Stimulated activated CD4-positive, alpha-beta T cell treated with anti-CD3 and anti-CD28 coated beads, Interleukin-15, amount 100 ng/mL, for 24 hours (primary cell): ENCODE measurements at places on chromosomes 5 and 9.

- DNase-seq, result peak; percentile 8
These were observed 270.9 kb upstream of the IL12B start for GRCh38 chr5:159601216-159601615.

DNA sequence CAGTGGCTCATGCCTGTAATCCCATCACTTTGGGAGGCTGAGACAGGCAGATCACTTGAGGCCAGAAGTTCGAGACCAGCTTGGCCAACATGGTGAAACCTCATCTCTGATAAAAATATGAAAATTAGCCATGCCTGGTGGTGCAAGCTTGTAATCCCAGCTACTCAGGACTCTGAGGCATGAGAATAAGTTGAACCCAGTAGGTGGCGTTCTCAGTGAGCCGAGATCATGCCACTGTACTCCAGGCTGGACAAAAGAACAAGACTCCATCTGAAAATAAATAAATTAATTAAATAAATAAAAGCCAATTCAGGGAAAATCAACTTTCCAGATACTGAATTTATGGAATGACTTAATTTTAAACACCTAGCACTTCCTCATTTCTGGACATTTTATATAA is 1722.1 kb downstream of the MAT2B start:
- DNase-seq, result no peak

DNA sequence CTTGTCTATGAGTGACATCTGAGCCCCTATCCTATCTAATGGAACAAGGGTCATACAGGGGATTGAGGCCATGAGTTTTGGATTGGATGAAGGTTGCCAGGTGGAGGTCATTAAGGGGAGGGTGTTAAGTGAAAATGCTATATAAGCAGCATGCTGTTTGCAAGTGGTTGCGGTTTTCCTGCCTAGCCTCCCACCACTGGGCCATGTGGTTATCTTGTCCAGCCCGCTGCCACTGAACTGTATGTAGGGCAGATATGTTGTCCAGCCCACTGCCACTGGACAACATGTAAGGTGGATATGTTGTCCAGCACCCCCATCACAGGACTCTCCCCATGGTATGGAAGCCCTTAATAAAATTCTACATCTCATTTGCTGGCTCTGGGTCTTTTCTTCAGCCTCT is 200.0 kb downstream of the FGF10 start:
- no peak for DNase-seq

GRCh38 chr5:159217236-159217635 is 7.9 kb upstream of the RNF145 start:
- DNase-seq, result no peak

DNA sequence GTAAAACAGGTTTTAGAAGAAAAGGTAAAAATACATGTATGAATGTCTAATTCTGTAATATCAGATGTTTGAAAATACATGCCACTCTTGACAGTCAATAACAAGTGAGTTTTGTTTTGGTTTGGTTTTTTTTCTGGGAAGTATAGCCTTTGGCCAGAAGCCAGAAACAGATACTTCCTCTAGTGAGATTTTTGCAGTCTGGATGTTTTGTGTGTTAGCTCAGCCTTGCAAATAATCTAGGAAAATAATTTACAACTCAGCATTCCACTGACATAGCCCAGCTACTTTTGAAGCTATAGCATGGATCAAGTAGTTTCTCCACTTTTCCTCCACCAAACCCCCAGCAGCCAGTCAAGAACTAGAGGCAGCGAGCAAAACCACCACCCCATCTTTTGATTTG is 56.7 kb downstream of the SLC1A1 start:
- no peak for DNase-seq

GRCh38 chr9:13726746-13727145 is 447.3 kb upstream of the MPDZ start:
- DNase-seq, result no peak

DNA sequence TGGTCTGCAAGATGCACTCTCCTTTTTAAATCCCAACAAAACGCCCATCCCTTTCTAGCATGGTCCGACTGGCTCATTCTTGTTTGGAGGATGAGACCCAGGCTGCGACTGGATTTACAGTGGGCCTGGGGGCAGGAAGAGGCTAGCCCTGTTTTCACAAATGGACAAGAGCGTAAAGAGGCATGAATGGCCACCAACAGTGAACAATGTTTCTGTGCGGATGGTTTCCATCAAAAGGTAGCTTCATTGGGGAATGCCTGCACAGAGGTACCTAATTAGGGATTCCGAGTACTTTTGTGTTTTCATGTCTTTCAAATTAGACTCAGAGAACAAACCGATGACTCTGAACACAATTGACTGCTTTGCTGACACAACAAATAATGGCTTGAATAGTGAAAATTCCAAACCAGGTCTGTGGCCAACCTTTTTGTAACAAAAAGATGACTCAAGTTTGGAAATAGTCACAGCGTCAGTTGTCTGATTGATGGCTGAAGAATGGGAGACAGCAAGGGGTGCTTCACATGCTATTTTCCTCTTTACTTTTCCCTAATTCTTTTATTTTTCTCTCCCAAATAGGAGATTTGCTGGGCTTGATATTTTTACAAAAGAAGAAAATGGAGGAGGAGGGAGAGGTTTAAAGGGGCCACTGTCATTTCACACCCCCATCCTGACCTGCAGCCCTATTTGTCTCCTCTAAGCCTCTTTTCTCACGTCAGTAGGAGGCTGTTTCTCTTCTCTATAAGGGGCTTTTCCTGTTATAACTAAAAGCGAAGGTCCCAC is 208.1 kb upstream of the S1PR3 start:
- no peak for DNase-seq

DNA sequence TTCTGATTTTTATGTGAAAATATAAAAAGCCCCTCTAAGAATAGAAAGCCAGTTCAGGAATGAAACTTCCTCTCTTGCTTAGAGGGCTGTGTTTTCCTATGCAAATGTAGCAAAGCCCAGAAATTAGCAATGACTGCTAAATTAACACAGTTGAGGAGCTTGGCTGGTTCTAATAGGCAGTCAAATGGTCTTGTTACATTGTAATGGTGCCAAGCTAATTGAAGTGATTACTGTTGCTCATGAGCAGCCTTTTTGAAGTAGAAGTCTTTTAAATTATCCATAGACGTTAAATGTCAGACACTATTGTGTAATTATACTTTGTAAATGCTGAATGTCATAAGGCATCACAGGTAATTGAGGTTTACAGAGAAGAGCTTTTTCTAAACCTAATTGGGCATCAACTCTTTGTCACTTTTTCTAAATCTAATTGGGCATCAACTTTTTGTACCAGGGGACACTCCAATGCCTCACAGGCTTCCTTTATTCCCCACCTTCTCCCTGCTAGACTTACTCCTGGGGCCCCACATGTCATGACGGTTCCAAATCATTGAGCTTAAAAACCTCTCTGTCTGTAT is 229.1 kb downstream of the PSAT1 start:
- no peak for DNase-seq

- DNase-seq, result no peak
These were observed 512.2 kb downstream of the ZNF608 start for GRCh38 chr5:124234022-124234769.

GRCh38 chr9:73074176-73074708 is 77.4 kb upstream of the ANXA1 start:
- no peak for DNase-seq

GRCh38 chr5:108579236-108579635 is 168.5 kb upstream of the FER start:
- DNase-seq, result no peak

DNA sequence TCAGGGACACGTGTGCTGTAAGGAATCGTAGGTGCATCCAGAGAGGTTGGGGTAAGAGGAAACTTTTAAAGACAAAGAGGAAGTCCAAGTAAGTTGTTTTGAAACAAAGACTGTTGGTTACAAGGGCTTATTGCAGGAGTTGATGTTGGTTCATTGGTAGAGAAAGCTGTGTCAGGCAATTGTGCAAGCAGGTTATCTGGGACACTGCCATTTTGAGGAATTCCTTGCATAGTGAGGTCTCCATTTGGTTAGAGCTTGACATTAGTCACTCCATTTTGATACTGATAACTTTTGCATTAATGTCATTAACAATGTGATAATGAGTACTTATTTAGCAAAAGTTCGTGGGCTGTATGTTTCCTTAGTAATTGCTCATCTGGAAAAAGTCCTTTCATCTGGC is 24.9 kb downstream of the CNOT6 start:
- DNase-seq, result no peak

GRCh38 chr5:102750151-102750834 is 4.8 kb upstream of the PAM start:
- DNase-seq, result no peak

- peak; percentile 19 for DNase-seq
These were observed 19.9 kb upstream of the KCNIP1 start for GRCh38 chr5:170483701-170484458.

GRCh38 chr9:76603448-76603895 is 144.5 kb downstream of the GCNT1 start:
- DNase-seq, result no peak

GRCh38 chr5:62421414-62421813 is 8.9 kb downstream of the IPO11 start:
- no peak for DNase-seq

DNA sequence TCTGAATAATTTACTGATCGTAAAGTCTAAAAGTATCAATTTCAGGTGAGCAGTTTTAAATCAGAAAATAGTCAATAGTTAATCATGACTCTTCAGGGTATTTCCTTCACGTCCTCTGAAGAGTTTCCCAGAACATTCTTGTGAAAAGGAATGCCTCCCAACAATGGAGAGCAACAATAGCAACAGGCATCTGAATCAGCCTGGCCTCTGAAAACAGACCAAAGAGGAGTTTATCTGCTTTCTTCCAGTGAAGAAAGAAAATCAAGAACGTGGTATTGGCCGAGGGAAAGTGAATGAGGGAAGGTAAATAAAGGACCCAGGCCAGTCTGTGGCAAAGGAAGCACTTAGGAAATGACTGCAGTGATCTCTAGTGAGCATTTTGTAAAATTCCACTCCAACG is 26.1 kb upstream of the RASGEF1C start:
- DNase-seq, result no peak

DNA sequence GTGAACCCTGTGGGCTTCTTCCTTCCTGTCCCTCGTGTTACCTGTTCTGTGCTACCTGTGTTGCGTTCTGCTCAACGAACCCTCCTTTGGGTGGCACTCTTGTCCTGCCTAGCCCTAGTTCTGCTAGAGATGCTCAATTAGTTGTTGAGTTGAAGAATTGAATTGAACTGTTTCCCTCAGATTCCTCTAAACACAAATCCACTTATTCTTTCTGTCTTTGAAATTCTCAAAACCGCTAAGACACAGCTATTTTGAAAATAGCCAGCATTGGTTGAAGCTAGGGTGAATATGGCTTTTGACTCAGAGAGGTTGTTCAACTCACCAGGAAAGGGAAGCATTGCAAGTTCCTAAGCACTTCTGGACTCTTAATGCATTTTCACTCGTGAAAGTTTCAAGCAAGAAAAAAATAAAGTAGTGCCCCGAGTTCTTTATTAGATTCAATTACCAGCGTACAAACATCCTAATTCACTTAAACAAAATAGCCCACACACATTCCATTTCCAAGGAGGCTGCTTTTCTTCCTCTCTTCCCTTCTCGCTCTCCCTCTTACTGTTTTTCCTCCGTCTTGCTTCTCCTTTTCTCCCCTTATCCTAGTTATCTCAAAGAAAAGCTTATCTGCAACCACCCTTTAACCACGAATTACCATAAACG is 642 bp upstream of the ITGA1 start:
- DNase-seq, result peak; percentile 23

DNA sequence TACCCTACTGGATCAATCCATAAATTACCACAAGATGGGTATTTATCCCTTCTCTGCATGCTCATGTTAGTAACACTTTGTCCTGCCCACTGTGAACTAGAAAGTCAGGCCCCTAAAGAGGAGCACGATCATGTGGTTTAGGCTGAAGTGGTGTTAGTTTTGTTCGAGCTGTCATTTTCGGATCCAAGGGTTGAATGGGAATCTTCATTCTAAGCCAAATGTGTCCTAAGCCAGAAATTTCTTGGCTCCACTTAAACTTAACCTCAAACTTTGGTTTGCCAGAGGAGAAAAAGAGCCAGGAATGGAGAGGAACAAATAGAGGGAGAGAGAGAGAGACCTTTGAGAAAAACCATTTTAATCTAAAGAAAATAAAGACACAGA is 837.7 kb upstream of the ZNF608 start:
- DNase-seq, result no peak

DNA sequence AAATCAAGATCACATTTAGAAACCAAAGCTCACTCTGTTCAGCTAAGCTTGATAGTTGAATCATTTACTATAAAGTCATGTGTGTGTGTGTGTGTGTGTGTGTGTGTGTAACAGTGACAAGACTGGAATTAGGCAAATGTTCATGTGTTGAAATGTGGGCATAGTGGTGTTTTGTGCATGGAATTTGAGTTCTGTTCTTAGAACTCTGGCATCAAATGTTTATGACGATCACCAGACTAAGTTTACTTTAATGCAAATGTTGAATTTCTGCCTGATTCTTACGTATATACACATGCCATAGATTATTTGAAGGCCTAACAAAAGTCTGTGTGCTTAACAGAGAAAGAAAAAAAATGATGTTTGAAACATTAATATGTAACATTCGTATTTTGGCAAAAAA is 72.8 kb upstream of the COL5A1 start:
- no peak for DNase-seq

DNA sequence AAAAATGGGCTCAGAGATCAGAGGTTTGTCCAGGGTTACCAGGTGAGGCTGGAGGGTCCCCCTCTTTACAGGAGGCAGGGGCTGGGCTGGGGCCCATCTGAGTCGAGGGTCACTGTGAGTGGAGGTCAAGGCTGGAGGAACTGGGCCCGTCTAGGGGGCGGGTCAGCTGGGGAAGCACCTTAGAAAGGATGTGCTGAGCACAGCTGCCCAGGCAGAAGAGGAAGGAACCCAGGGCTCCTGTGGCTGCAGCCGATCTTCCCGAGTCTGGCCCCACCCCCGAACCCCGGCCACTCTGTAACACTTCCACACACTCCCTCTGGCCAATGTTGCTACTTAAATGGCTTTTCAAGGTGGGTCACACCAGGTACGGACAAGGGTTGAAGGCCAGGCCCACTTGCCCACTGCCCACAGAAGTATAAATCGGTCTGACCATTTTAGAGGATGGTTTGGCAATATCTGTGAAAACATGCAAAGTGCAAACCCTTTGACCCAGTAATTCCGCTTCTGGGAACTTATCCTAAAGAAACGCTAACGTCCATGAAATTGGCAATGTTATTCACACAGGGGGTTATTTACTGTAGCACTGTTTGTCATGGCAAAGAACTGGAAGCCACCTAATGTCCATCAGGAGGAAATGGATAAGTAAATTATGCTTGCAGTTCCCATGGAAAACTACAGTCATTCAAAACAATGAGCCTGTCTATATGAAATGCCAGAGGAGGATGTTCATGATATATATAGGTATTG is 30.5 kb upstream of the EEIG1 start:
- no peak for DNase-seq

- DNase-seq, result no peak
These were observed 111.1 kb upstream of the DPYSL3 start for GRCh38 chr5:147621016-147621415.

- DNase-seq, result no peak
These were observed 3.3 kb downstream of the OR5C1 start for GRCh38 chr9:122791872-122792669.

- no peak for DNase-seq
These were observed 76.3 kb upstream of the ORM1 start for GRCh38 chr9:114246558-114246957.

DNA sequence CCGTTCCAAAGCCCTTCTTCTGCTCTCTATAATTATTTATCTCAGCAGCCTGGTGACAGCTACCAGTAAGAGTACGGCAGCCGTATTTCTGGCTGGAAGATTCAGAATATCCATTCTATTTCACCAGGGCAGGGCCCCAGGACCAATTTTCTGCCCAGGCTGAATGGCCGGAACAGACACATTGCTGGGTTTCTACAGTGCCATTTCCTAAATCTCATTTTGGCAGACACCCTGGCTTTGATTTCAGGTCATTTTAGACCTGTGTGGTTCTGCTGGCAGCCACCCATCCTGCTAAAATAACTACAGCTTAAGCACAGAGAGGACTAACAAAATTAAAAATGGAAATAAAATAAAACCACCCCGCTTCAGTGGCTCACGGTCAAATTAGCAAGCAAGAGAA is 95.0 kb downstream of the CRB2 start:
- no peak for DNase-seq
